Activated CD4-positive, alpha-beta T cell treated with anti-CD3 and anti-CD28 coated beads, Interleukin-2, amount 50 U/mL, for 16 hours (primary cell): ENCODE measurements at places on chromosomes 2 and 18.

DNA sequence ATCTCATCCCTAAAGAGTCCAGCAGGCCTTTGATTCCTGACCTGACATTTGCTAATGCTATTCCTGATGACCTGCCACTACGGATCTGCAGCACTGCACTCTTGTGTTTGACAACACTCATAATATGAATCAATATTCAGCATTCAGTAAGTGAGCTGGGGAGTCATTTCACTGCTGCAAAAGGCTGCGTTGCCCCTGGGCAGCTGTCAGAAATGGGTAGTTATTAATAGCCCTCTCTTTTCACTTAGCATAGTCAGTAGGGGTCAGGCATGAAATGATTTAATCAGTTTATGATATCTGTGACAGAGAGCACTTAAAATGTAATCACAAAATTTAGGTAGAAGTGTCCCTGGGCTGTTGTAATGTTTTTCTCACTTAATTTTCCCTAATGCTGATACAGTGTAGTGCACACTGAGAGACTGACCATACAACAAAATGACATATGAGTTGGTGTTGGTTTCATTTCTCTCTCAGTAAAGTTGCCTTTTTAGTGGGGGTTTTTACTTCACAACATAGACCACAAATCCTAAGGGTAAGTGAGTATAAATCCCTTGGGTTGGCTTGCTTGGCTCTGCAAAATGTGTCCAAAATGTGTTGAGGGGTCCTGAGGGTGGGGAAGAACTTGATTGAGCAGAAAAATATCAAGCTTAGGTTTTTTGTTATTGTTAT, 184.8 kb downstream of the CAMKMT start:
- no peak for DNase-seq

DNA sequence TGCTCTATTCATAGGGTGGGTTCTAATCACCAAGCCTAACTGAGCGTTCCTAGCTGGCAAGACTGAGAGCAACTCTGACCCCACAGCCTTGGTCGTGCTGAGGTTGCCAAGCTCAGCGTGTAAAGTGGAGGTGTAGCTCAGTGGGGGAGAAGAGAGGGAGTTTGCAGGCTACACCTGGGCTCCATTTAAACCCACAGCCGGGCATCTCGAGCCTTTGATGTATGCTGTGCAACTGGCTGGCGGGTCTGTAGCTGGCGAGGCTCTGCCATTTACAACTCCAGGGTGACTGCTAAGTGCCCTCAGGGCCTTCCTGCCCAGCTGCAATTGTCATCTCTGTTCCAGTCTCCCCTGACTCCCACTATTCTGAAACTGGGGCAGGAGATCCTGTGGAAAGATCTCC, 20.0 kb upstream of the CHRNA1 start:
- no peak for DNase-seq

GRCh38 chr18:407191-407590, 93.3 kb downstream of the COLEC12 start:
- DNase-seq, result no peak

GRCh38 chr2:190718652-190719526, 70.0 kb downstream of the NAB1 start:
- peak; percentile 83 for DNase-seq

DNA sequence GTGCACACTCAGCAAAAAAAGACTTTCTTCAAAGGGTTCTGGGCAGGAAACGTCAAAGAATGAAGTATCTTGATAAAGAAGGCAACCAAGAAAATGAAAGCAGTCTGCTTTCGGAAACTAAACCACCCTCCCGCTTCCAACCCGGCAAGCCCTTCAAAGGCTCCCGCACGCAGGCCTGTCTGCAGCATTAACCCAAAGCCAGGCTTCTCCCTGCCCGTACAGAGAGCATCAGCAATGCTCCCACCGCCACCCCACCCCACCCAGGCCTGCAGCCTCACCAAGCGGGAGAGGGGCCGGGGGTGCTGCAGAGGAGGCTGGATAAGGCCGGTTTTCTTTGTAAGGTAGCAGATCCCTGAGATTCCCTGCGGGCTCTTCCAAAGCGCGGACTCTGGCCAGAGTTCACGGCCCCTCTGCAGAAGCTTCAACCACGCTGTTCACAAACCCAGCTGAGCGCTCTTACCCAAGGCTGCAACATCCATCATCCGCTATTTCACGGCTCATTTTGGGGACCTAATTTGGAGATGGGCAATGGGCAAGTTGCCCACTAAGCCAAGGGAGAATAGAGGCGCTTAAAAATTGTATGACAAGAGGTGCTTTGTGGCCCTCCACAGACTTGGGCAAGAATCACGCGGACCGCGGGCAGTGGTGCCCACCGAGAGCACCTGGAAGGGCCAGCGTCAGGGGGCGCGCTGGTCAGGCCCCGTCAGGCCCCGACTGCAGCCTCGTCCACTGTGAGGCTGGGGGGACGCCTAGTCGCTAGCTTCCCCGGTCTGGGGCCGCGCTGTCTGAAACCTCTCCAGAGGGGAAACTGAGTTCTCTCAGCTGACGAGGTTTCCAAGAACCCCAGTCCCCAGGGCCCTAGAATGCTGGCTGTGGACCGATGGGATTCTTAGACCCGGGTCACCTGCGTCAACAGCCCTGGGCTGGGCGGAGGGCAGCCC, 225.4 kb upstream of the ID2 start:
- DNase-seq, result peak; percentile 66

- DNase-seq, result no peak
These were observed 235.4 kb upstream of the RASGRP3 start for GRCh38 chr2:33241072-33241471.

DNA sequence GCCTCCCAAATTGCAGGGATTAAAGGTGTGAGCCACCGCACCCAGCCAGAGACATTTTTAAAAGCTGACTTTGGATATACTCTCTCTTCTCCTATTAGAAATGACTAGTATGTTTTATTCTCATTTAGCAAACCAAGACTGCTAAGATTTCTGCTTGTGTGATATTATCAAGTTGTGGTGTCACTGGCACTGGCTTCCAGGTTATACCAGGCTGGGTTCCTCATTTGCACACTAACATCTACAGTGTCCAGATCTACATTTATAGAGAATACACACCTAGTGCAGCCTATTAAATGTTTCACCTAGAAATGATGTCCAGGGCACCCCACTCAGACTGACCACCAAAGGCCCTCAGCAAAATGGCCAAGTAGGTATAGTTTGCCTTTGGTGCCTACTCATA, 265.3 kb upstream of the STON1 start:
- no peak for DNase-seq

DNA sequence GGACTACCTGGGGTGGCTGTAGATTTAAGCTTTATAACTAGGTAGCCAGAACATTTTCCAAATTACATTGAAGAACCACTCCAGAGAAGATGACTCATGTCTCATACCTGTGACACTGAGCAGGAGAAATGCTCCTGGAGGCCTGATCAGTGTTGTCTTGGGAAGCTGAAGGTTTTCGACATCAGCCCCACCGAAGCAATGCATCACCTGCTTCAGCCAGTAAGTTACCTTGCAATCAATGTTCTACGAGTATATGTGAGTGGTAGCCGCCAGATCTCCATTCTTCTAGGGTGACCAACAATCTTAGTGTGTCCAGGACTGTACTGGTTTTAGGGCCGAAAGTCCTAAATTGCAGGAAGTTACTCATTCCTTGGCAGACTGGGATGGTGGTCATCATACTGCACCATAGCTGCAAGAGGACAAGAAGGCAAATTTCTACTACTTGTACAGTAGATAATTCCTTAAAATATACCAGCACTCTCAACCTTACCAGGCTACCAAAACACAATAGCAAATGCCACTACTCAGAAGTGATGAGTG, 109.3 kb upstream of the LINC00305 start:
- no peak for DNase-seq

DNA sequence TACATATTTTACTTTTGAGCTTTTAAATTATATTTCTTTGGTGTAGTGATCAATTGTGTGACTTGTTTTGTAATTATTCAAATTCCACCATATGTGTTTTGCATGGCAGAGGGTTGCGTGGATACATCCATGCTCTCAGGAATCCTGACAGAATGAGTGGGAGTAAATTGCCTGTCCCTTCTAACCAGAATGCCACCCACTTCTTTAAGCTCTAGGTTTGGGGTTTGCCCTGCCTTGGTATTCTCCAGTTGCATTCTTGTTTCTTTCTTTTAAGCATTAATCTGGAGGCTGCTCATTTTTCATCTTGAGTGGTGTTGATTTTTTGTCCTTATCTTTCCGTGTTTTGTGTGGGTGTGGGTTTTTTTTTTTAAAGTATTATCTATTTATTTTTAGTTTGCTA, 360.0 kb downstream of the PTPRM start:
- DNase-seq, result no peak

- no peak for DNase-seq
These were observed 194.8 kb downstream of the TPGS2 start for GRCh38 chr18:36633961-36634412.

GRCh38 chr2:101205521-101206479, 46.9 kb upstream of the CNOT11 start:
- peak; percentile 65 for DNase-seq

GRCh38 chr2:179745635-179746256, 115.7 kb downstream of the ZNF385B start:
- no peak for DNase-seq

- DNase-seq, result no peak
These were observed 31.9 kb downstream of the SLC66A3 start for GRCh38 chr2:11187083-11187619.

GRCh38 chr2:58560531-58560930, 319.4 kb upstream of the FANCL start:
- no peak for DNase-seq

- DNase-seq, result no peak
These were observed 317.1 kb upstream of the ST6GAL2 start for GRCh38 chr2:107202962-107203591.

- no peak for DNase-seq
These were observed 176.0 kb downstream of the CCDC178 start for GRCh38 chr18:33264566-33264965.

DNA sequence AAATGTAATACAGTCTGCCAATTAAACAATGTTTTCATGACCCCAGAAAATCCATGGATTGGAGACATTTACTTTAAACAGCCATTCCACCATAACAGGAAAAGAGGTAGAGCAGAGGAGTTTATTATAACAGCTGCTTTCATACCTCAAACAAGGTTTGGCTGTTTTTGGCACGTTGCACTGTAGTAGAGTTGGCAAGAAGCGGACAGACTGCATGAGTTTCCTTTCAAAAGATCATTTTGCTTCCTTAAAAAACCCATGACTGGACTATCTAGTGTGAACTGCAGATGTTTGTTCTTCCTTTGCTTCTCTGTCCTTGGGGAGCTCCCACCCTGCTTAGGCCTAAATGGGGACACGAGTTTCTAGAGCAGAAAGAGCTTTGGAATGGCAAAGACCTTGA, 108.5 kb upstream of the THOC1 start:
- no peak for DNase-seq

- DNase-seq, result no peak
These were observed 3.4 kb downstream of the CFAP65 start for GRCh38 chr2:219037783-219038499.

GRCh38 chr2:133382566-133382965, 185.7 kb downstream of the NCKAP5 start:
- DNase-seq, result no peak

DNA sequence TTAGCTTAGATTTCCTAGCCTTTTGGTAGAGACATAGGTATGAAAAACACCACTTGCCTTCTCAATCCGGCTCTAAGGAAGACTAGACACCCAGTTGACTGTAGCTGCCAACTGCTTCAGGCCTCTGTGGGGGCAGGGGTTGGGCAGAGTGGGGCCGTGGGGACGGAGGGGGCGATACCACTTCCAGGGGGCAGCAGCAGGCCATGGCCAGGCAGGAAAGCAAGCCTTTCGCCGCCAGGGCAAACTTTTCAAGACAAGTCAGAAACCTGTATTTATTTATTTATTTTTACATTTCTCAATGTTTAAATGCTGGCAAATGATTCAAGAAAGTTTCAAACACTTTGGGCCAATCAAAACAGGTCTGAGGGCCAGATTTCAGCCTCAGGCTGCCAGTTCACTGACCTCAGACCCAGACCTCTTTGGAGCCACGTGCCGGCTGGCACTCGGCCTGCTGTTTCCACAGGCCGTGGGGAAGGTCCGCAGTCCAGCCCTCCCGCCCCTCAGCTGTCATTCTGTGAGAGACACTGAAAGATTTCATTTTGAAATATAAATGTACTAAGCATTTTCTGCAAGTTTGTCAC, 63.8 kb downstream of the MEX3C start:
- no peak for DNase-seq

- peak; percentile 5 for DNase-seq
These were observed 79.0 kb downstream of the CIB4 start for GRCh38 chr2:26561918-26562810.

DNA sequence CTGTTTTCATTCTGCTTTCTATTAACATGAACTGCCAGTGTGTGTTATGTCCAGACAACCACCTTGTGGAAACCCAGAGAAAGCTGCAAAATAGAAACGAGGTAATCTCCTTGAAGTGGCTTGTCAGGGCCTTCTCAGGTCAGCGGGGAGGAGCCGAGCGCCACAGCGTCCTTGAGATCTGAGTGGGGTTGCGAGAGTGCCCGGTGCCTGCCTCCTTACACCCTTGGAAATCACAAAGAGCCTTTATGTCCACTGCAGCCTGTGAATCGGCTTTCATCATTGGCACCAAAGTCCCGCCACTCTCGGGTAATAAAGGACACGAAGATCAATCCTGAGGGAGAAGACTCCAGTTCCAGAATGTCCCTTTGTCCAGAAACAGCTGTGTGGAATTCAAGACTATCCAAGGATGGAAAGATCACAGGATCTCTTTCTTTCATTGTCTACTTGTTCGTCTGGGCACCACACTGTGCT, 135.2 kb downstream of the HRH4 start:
- no peak for DNase-seq
